Hematopoietic multipotent progenitor cell treated with erythropoietin and hydrocortisone succinate and interleukin-3 and kit ligand, for 4 days (in vitro differentiated cells): ENCODE measurements at places on chromosomes 3 and 15.

DNA sequence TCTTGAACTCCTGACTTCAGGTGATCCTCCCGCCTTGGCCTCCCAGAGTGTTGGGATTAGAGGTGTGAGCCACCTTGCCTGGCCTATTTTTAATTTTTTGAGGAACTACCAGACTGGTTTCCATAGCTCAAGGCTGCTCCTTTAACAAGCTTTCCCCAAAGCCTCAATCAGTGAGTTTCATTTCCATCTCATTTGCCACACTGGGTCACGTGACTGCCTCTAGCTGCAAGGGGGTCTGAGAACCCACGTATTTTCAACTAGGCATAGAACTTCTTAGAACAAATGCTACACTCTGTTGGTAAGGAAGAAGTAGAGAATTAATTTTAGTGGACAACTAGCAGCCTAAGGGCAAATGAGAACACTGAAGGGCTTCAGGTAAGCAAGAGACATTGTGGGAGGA is 3.1 kb upstream of the CD276 start:
- DNase-seq, result no peak

GRCh38 chr15:55248895-55249294 is 40.7 kb downstream of the RAB27A start:
- DNase-seq, result no peak

DNA sequence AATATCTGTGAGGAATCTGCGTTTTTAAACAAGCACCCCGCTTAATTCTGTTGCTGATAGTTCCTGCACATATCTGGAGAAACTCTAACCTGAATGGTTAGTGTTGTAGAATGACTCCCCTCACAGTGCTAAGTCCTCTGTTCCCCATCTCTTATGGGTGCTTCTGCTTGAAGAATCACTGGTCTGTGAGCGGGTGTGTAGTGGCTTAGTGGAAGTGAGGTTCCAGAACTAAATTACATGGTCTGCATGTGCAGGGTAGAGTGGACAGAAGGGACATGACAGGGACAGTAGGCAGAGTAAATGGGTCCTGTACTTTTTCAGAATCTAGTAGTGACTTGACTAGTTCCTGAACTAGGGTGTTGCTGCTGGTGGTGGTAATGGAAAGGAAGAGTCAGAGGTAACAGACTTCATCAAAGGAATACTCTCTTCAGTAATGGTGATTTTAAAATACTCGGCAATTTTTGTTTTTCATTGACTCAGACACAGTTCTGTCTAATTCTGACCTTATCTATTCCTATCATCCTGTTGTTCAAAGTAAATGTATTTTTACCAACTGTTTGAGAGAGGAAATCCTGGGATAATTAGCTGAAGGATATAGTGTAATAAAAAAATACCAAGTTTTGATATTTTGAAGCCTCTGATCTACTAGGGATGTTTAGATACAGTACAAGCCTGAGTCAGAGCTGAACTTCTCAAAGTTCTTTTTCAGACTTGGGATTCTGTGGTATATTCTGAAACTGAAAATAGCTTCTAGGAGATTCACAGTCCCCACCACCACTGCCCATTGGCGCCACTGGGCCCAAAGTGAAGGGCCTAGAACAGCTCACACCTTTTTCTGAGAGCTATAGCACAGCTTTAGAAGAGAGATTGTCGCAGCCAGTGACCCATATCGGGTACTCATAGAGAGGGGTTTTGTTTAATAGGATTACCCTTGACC is 55.5 kb downstream of the FNDC3B start:
- no peak for DNase-seq

GRCh38 chr3:162670181-162670580 is 1173.6 kb downstream of the OTOL1 start:
- no peak for DNase-seq

DNA sequence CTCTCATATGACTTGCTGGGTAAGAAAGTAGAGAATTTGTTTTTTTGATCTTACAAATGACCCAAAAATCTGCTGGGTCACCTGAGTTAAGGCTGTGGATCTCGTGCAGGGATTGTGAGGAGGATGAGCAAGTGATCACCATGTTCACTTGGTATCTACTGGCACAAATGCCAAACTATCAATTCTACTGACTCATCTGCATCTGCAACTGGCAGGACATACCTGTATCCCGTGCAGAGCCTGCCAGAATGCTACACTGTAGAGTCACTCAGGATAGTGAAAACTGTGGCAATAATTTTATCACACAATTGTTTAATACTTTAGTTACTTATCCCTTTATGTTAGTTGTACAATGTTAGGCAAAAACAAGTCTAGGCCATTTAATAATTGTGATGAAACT is 129.6 kb upstream of the PLXND1 start:
- no peak for DNase-seq

- DNase-seq, result no peak
Observed at GRCh38 chr3:50177346-50177745, 14.1 kb upstream of the GNAT1 start.

DNA sequence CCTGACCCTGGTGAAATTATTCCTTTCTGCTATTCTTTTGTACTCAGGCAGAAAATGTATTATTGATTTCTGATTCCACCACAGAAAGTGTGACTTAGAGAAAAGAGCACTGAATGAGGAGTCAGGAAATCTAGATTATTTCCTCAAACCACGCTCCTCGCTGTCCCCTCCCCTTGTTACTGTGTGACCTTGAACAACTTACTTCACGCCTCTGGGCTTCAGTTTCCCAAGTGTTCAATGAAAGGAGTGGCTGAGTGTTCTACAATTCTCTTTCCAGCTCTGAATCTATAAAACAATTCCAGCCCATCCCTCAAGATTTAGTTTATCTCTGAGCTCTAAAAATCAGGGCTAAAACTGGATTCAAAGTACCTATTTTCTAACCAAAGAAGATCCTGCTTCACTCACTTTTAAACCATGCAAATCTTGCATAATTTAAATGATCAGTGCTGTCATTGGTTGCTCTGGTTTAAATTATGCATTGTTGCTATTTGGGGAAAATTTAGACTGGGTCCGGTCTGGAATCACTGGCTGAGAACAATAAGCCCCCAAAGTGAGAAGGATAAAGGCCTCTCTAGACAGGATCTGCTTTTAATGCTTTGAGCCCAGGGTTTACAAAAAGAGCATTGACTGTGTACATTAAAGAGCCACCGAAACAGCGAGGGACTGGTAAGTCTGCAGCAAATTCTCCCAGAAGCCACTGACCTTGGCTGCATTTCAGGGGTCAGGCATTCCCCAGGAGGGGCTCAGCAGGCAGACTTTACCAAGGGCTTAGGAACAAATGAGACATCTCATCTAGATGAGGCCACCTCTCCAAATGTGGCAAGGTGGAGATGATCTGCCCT is 3.2 kb downstream of the TNIK start:
- DNase-seq, result no peak

GRCh38 chr15:37517191-37517895 is 417.0 kb upstream of the MEIS2 start:
- no peak for DNase-seq

DNA sequence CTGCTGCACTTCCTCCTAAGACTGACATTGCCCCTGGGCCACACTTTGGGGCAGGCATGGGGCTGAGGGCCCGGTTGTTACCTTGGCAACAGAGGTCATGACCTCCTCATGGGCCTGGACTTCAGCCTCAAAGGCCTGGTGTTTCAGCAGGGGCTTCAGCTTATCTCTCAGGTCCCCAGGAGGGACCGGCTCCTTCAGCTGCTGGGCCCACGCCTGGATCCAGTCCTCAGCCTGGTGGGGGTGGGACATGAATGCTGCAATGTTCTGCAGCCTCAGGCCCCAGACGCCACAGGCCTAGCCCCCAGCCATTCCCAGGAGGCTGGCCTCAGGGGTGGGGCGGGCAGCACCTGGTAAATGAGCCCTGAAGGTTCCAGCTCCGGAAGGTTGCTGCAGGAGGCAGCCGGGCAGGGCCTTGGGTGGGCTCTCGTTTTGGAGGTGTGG is 27.6 kb downstream of the SPTBN5 start:
- DNase-seq, result no peak

- DNase-seq, result no peak
Observed at GRCh38 chr3:16171009-16171408, 3.5 kb upstream of the GALNT15 start.

DNA sequence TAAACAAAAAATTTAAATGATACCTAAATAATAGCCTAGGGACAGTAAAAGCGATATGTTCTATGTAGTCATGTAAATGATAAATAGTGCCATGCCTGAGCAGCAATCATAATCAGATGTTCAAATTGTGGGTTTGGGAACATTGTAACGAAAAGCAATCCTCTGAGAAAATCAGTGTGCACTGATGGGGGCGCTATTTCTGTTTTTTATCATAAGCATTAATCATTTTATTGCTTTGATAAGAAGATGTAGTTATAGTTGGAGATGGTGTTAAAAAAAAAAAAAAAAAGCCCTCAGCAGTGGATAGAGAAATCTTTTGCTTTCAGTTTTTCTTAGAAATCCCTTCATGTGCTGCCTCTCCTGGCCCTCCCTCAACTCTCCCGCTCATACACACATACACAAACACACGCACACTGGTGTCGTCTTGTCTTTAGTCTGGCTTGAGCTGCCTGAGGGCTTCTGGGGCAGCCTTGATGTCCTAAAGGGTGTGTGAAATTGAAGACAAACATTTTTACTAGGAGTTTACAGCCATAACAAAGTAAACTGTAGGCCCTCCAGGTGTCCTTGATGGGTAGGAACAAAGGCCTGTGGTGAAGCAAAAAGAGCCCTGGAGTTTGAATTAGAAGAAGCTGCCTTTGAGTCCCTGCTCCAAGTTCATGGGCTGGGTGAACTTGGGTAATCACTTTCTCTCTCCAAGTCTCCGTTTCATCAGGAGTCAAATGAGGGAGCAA is 428.1 kb downstream of the SOX2 start:
- DNase-seq, result no peak

DNA sequence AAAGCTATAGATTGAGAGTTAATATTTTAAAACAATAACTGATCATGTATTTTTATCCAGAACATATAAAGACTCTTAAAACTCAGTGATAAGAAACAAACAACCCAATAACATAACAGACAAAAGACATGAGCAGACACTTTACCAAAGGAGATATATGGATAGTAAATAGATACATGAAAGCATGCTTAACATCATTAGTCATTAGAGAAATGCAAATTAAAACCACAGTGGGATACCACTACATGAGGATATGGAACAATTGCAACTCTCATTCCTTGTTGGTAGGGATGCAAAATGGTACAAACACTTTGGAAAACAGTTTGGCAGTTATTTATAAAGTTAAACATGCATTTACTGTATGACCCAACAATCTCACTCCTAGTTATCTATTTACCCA is 95.0 kb downstream of the IQCH start:
- DNase-seq, result no peak

GRCh38 chr15:80159811-80160569 is 7.2 kb downstream of the FAH start:
- peak; percentile 54 for DNase-seq

DNA sequence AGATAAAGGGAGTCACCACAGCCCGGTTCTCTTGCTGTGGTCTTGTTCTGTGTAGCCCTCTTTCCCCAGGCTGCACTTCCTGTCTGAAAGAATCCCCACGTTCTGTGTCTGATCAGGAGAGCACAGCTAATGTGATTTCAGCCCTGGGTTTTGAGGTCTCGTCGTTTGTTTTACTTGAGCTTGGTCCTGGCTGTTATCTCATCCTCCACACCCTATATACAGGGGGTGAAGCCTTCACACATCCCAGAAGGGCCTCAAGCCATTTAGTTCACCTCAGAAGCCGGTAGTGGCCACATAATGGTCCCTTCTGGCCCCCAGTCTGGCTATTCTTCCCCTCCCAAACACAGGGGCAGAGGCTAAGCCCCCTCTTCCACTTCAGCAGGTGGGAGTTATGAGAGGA is 115.6 kb downstream of the PDE8A start:
- DNase-seq, result peak; percentile 40

DNA sequence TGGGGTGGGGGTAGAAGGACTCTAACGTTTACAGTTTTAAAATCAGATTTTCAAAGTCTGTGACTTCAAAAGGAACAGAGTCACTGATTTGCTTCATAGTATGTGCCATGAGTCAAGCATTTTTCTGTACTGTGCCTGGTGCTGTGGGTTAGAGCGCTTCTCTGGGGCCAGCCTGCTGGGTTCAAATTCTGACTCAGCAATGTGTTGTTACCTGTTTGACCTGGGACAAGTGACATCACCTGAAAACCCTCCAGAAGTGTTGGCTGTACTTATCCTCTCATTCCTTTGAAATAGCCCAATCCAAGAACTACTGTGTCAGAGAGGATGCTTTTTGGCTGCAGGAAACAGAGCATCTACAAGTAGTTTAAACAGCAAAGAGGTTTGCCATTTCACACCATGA is 101.7 kb downstream of the LSM3 start:
- DNase-seq, result no peak

DNA sequence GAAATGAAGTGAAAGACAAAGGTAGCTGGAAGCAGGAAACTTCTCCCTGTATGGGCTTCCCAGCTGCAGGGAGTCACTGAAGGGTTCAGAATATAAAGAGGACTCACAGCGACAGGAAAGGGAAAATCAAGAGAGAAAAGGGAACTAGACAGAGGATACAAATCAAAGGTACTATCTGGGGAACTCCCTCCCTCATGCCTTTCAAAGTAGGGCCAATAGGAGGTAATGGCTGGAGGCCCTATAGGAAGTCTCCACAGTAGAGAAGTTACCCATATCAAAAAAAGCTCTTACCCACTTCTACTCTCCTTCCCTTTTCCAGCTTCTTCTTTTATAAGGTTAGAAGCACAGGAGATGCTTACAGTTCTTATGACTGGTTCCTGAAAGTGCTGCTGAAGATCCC is 43.5 kb downstream of the FMN1 start:
- DNase-seq, result peak; percentile 47

DNA sequence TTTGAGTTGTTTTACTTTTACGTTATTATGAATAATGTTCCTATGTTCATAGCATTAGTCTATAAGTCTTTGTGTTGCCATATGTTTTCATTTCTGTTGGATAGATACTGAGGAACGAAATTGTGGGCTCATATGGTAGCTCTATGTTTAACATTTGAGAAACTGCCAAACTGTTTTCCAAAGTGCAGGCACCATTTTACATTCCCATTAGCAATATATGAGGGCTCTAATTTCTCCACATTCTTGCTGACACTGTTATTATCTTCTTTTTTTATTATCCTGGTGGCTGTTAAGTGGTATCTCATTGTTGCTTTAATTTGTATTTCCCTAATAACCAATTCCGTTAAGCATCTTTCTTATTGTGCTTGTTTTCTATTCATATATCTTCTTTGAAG is 1.8 kb upstream of the PIK3R4 start:
- DNase-seq, result peak; percentile 28

DNA sequence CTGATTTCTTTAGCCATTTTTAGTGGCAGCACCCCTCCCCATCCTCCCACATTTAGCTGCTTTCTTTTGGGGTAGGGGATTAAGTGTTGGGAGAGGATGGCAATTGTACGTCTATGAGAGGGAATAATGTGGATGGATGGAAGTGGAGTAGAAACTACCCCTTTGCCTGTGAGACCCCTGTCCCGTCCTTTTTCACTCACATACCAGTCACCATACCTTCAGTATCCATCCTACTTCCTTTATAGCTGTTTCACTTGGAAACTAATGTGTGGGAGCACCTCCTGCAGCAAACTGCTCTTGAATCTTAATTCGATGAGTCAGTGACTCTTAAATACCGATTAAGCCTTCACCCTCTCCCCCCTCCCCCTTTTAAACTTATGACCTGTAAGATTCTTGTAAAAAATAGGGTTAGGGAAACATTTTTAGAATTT is 730 bp downstream of the SPRED1 start:
- peak; percentile 63 for DNase-seq
